ENCODE measurements at places on chromosomes 3 and 15. TPM values are rescaled to one million over a fixed set of nuclear protein-coding genes. Genes with fewer than 3 reads are reported as not detected.

The EXD1 gene
- not detected for polyA plus RNA-seq

The KBTBD13 gene
- polyA plus RNA-seq, result not detected

The SLC2A2 gene
- not detected for polyA plus RNA-seq

The ARGFX gene
- polyA plus RNA-seq, result not detected

The TMEM39A gene
- 5.3 TPM for polyA plus RNA-seq

The DZIP1L gene
- 2.7 TPM for polyA plus RNA-seq
